ENCODE measurements at places on chromosomes 5 and 9.

- no peak for DNase-seq
These were observed 46.7 kb upstream of the PPP1R2B start for GRCh38 chr5:156803404-156803803.

GRCh38 chr9:126591922-126592321, 21.8 kb upstream of the LMX1B start:
- DNase-seq = no peak

- no peak for DNase-seq
These were observed 40.2 kb upstream of the EGFL7 start for GRCh38 chr9:136622538-136622948.

GRCh38 chr9:21591221-21592062, 109.3 kb upstream of the IFNE start:
- DNase-seq = no peak

DNA sequence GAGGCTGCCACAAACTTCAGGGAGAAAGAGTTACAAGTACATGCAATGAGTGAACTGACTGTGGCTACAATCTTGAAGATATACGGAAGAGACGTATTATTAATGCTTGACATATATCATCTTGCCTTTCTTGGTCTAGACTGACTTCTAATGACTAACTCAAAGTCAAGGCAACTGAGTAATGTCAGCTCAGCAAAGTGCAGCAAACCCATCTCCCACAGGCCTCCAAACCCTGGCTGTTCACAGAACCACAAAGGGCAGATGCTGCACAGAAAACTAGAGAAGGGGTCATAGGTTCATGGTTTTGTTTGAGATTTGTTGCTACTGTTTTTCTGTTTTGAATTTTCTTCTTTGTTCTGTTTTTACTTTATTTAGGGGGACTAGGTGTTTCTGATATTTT, 21.0 kb downstream of the IL7R start:
- no peak for DNase-seq

DNA sequence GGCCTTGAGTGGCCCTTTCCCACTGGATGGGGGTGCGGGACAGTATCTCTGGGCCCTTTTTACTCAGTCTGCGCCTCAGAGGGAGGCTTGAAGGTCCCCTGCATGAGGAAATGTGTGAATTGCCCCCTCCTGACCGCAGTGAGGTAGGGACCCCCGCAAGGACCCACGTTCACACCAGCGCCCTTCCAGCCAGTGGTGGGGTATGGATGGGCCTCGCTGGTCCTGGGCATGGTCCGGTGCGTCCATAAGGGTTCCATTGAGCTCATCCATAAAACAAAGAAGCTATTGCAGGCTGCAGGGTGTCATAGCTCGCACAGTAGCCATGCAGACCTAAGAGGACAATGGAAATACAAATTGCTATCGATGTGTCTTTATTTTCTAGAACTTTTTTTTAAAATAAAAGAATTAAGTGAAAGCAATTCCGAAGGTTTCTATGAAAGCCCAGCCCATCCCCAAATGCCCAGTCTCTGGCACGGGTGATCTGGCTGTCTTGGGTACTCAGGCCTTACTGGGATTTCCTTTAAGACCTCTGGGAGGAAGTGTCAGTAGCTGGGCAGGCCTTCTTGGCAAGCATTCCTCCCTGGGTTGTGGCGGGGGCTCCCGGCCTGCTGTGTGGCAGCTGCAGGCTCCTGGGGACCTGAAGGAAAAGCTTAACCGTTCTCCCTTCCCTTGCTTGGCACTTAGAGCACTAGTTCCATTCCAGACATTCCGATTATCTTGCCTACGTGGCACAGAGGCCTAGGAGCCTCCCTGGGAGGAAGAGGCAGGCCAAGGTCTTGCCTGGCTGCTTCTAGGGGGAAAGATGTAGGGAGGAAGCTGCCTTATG, 1.5 kb upstream of the SEMA5A start:
- DNase-seq = no peak

- no peak for DNase-seq
These were observed 40.2 kb downstream of the NLN start for GRCh38 chr5:65762234-65762633.

DNA sequence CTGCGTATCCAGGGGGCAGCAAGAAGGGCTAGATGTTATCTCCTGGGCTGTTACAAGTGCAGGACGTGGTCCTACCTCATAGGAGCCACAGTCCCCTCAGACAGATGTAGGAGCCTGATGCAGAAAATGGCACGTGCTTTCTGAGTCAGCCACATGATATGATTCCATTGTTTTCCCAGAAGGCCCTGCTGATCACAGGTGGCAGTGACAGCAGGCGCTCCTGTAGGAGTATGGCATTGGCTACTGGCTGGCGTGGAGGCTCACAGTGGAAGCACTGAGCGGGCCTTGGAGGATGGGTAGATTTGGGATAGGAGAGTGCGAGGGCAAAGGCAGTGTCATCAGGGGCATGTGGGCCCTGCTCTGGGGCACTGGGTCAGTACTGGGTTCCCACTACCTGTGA, 21.9 kb downstream of the USP20 start:
- no peak for DNase-seq

DNA sequence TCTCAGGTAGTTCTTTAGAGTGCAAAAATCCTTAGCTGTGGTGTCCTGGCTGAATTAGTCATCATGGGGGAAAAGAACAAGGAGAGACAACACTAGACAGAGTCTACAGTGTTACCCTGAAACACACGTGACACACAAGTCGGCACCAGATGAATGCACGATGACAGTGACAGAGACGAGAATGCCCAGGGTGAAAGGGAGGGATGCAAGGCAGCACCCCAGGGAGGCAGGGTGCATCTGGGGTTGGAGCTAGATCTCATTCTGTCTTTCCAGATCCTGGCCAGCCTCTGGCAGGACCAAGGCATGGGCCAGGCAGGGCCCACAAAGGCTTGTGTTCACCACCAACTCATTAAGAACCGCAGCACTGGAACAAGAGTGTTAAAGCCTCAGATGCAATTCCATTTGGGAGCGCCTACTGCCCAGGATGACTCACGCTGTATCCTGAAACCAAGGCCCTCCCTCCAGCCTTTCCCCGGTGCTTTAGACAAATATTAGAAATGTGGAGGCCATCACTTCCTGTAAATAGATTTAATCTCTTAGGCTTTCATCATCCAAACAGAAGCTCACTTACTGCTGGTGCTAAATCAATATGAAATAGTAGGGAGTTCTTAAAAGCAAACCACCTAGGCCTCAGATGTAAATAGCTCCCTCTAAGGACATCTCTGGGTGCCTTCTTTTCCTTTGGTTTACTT, 56.1 kb downstream of the IRX2 start:
- DNase-seq = no peak
